ENCODE measurements at places on chromosomes 2 and 18. TPM values are rescaled to one million over a fixed set of nuclear protein-coding genes. Genes with fewer than 3 reads are reported as not detected.

Gene SLC66A2
- 18.9 TPM for polyA plus RNA-seq

Gene CFAP65
- 0.45 TPM for polyA plus RNA-seq

Gene SCN2A
- 0.25 TPM for polyA plus RNA-seq

Gene ZSWIM2
- polyA plus RNA-seq: not detected

Gene TLX2
- 0.06 TPM for polyA plus RNA-seq

Gene PRKAG3
- not detected for polyA plus RNA-seq

Gene TPO
- polyA plus RNA-seq: not detected

Gene VWC2L
- polyA plus RNA-seq: not detected

Gene TBR1
- polyA plus RNA-seq: not detected

Gene CPS1
- 7.9 TPM for polyA plus RNA-seq

Gene RSAD2
- not detected for polyA plus RNA-seq

Gene ARHGAP15
- polyA plus RNA-seq: not detected

Gene ERMN
- 0.11 TPM for polyA plus RNA-seq

Gene RTP5
- polyA plus RNA-seq: not detected

Gene LAMA1
- polyA plus RNA-seq: 24.8 TPM

Gene ABHD1
- 0.88 TPM for polyA plus RNA-seq

Gene ACMSD
- not detected for polyA plus RNA-seq

Gene ALPI
- not detected for polyA plus RNA-seq

Gene CROCC2
- polyA plus RNA-seq: not detected

Gene STON1
- polyA plus RNA-seq: 5.0 TPM

Gene ANKRD23
- 3.4 TPM for polyA plus RNA-seq

Gene GBX2
- 0.38 TPM for polyA plus RNA-seq

Gene VSNL1
- 49.4 TPM for polyA plus RNA-seq

Gene DQX1
- 1.1 TPM for polyA plus RNA-seq

Gene PPP4R3B
- polyA plus RNA-seq: 8.5 TPM

Gene GKN1
- not detected for polyA plus RNA-seq

Gene GPR155
- 0.26 TPM for polyA plus RNA-seq

Gene PLGLB1
- polyA plus RNA-seq: 0.14 TPM

Gene LTBP1
- 15.4 TPM for polyA plus RNA-seq

Gene NEDD4L
- 37.3 TPM for polyA plus RNA-seq

Gene CGREF1
- 3.7 TPM for polyA plus RNA-seq

Gene HSBP1L1
- polyA plus RNA-seq: 1.4 TPM

All from H1 (cell line).